ENCODE measurements at places on chromosomes 16 and 17.

GRCh38 chr17:49180303-49180702 lies 30.1 kb downstream of the GNGT2 start:
- peak; percentile 78 for DNase-seq

DNA sequence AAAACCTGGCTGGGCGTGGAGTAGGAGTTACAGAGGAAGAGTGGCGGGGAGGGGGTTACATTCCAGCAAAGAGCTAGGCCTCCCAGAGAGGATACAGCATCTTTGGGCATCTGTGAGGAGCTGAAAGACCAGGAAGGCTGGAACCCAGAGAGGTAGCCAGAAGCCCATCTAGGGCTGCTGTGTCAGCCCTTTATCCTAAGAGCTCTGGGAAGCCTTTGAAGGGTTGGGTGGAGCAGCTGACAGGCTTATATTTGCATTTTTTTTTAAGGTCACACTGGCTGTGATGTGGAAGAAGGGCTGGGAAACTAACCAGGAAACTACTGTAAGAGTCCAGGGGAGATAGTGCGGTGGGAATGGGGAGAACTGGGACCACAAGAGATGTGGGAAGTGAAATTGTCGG lies 6.8 kb upstream of the CNOT1 start:
- DNase-seq, result no peak

GRCh38 chr17:11874756-11875155 lies 122.5 kb downstream of the ZNF18 start:
- DNase-seq, result no peak

DNA sequence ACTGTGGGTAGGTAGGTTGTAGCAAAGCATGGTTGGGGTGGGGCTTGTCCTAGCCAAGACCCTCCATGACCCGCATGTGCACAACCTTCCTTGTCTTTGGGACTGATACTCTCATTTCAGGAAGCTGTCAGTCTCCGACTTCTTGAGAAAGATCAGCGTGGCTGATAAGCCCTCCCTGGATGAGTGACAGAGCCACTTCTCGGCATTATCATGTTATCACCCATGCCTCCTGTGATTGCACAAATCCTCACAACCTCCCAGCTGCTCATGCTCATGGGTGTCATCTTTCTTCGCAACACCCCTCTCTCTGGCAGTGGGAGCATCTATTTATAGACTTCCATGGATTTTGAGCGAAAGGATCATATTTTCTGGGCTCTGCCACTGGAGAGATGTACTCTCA lies 314.2 kb downstream of the FOXL1 start:
- no peak for DNase-seq

GRCh38 chr16:85753559-85753958 lies 2.7 kb upstream of the C16orf74 start:
- no peak for DNase-seq

GRCh38 chr17:9702914-9703780 lies 57.8 kb downstream of the USP43 start:
- no peak for DNase-seq

- no peak for DNase-seq
Measured at GRCh38 chr17:82926081-82926480, 86.3 kb upstream of the ZNF750 start.

DNA sequence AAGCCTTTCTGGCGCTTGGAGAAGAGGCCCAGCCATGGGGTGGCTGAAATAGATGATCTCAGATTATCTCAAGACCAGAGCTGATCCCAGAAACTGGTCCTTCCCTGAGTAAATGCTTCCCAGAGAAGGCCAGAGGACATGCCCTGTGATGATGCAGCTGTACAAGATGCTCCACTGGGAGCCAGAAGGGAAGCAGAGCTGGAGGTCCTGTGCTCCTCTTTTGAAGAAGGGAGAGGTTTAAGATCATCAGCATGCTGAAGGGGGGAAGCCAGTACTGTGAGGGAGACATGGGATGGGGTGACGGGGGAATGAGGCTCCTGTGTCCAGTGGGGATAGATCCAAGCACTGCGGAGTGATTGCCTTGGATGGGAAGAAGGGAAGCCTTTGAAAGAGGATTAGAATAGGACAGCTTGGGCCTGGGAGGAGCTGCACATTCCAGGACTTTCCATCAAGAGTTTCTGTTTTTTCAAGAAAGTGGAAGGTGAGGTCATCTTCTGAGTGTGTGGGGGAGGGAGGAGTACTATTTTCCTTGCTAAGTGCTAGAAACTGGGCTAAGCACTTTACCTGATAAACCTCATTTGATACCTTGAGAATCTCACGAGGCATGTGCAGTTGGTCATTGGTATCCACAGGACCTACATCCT lies 16.4 kb upstream of the ALOX15B start:
- no peak for DNase-seq

GRCh38 chr17:81556863-81557262 lies 4.7 kb upstream of the FAAP100 start:
- no peak for DNase-seq

GRCh38 chr17:2929881-2930533 lies 133.4 kb downstream of the OR1D5 start:
- peak; percentile 67 for DNase-seq
